Activated naive CD4-positive, alpha-beta T cell (primary cell): ENCODE measurements at places on chromosomes 1 and 21.

- DNase-seq = no peak
These were observed 3.0 kb downstream of the SPATA46 start for GRCh38 chr1:162373541-162374260.

GRCh38 chr1:57986432-57986831, 560.1 kb downstream of the OMA1 start:
- no peak for DNase-seq

GRCh38 chr1:172287208-172287607, 133.3 kb upstream of the C1orf105 start:
- DNase-seq = no peak

GRCh38 chr1:186413319-186413718, 37.7 kb downstream of the ODR4 start:
- no peak for DNase-seq

- no peak for DNase-seq
These were observed 98.5 kb upstream of the DMRTA2 start for GRCh38 chr1:50521703-50522102.

DNA sequence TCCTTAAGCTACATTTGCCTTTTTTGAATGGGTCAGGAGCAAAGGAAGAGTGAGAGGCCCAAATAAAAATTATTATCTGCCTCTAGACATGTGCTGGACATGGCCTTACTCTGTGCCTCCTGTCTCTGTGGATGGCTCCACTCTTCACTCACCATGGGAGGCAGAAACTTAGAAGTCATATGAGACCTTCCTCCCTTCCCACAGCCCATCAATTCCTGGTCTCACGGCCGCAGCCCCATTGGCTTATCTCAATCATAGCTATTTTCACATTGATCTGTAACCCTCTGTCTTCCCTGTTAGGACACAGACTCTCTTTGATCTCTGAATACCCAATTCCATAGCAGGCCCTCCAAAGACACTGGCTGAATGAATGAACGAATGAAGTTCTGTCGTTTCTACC, 14.2 kb upstream of the ADORA1 start:
- no peak for DNase-seq

DNA sequence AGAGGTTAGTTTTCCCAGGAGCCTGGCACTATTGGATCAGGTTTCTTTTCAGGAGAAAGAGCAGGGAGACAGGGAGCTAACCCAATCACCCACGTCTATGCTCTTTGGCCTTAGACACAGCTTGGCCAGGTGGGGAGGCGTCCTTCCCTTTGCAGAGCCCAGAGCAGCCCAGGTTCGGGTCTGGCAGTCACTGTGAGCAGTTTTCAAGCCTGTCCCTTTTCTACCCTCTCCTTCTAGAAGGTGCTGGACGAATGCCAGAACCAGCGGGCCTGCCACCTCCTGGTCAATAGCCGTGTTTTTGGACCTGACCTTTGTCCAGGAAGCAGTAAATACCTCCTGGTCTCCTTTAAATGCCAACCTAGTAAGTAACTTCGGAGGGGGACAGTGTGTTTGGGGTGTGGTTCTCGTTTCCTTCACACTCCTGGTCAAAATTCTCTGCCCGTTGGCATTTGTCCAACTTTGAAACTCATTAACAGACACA, 44.9 kb downstream of the EVA1C start:
- no peak for DNase-seq

- no peak for DNase-seq
These were observed 543.0 kb upstream of the RGS18 start for GRCh38 chr1:191615101-191615821.

DNA sequence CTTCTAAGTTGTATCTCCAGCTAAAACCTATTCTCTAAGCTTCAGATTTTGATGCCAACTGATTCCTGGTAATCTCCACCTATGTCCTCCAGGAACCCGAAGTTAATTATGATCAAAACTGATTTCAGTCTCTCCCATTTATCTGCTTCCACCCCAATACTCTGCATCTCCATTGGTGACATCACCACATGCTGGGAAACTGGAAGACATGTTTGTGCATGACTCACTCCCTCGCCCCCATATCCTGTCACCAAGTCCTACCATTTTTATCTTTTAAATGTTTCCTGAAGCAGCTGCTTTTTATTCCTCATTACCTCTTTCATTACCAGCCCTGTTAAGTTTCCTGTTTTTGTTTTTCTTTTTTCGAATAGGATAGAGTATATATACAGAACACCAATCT, 228.5 kb downstream of the LRRC40 start:
- no peak for DNase-seq

DNA sequence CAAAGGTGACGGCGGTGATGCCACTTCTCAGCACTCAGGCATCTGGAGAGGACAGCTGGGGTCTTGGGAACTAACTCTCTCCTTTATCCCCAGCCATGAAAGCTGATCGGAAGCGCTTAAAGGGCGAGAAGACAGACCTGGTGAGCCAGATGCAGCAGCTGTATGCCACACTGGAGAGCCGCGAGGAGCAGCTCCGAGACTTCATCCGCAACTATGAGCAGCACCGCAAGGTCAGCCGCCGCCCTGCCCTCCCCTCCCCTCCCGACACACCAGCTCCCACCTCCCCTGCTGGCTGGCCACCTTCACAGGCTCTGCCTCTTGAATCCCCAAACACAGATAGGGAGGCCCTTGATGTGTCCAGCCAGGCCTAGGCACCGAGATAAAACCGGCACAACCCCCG, 118.9 kb upstream of the TMEM51 start:
- DNase-seq = no peak

- no peak for DNase-seq
These were observed 40.9 kb downstream of the MORN1 start for GRCh38 chr1:2350501-2350900.

- DNase-seq = no peak
These were observed 394.0 kb upstream of the B3GALT2 start for GRCh38 chr1:193580419-193580818.

DNA sequence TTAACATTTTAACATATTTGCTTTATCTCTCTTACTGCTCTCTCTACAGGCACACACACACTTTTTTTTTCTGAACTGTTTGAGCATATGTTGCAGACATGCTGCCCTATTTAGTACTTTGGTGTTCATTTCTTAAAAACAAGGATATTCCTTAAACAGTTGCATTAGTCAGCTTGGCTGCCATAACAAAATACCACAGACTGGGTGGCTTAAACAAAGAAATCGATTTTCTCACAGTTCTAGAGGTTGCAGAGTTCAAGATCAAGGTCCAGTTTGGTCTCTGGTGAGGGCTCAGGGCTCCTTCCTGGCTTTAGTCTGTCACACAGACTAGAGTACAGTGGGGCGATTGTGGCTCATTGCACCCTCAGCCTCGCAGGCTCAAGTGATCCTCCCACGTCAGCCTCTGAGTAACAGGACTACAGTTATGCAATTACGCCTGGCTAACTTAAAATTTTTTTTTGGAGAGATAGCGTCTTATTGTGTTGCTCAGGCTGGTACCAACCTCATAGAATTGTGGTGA, 46.7 kb downstream of the RPRD2 start:
- DNase-seq = no peak

- no peak for DNase-seq
These were observed 81.0 kb downstream of the PDE9A start for GRCh38 chr21:42734323-42734971.

DNA sequence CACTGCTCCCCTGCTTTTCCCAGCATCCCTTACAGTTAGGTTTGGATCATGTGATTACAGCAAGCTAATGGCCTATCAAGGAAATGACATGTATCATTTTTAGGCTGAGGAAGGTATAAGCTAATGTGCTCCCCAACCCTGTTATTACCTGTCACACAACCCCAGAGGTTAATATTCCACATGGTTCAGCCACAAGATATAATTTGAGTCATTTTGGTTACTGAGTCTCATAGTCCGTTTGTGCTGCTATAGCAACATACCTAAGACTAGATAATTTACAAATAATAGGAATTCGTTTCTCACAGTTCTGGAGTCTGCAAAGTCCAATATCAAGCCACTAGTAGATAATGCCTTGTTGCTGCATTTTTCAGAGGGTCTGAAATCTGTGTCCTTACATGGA, 29.1 kb upstream of the SLC16A1 start:
- DNase-seq = no peak

- no peak for DNase-seq
These were observed 348.3 kb upstream of the CAMK1G start for GRCh38 chr1:209235166-209235565.

- DNase-seq = no peak
These were observed 26.3 kb upstream of the CSF1 start for GRCh38 chr1:109884242-109884891.

GRCh38 chr1:242718967-242719366, 194.5 kb upstream of the PLD5 start:
- DNase-seq = no peak

DNA sequence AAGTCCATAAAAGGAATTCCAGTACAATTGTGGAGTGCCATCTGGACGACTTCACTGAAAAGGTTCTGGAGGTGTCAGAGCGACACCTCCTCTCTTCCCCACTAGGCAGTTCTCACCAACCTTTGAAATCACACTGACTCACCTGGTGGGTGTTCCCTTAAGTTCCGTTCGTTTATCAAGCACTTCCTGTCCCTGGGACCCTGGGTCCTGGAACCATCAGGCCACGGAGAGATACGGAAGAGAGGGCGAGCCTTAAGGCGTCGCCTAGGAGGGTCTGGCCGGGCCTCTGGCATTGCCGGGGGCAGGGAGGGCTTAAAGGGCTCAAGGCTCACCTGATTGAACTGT, 317 bp downstream of the SPAG17 start:
- DNase-seq = no peak

- DNase-seq = no peak
These were observed 25.1 kb upstream of the TP53BP2 start for GRCh38 chr1:223870617-223871574.

GRCh38 chr1:230301822-230302221, 124.3 kb downstream of the PGBD5 start:
- no peak for DNase-seq

GRCh38 chr1:169072945-169073725, 33.4 kb upstream of the ATP1B1 start:
- no peak for DNase-seq

- DNase-seq = no peak
These were observed 20.5 kb downstream of the PRXL2B start for GRCh38 chr1:2606881-2607621.

GRCh38 chr1:15351310-15351709, 58.4 kb upstream of the EFHD2 start:
- no peak for DNase-seq

- DNase-seq = no peak
These were observed 52.6 kb downstream of the TRABD2B start for GRCh38 chr1:47944561-47944960.

- DNase-seq = no peak
These were observed 61.1 kb upstream of the RCOR3 start for GRCh38 chr1:211198111-211198510.

- no peak for DNase-seq
These were observed 201.6 kb downstream of the SDCCAG8 start for GRCh38 chr1:243457363-243457982.

DNA sequence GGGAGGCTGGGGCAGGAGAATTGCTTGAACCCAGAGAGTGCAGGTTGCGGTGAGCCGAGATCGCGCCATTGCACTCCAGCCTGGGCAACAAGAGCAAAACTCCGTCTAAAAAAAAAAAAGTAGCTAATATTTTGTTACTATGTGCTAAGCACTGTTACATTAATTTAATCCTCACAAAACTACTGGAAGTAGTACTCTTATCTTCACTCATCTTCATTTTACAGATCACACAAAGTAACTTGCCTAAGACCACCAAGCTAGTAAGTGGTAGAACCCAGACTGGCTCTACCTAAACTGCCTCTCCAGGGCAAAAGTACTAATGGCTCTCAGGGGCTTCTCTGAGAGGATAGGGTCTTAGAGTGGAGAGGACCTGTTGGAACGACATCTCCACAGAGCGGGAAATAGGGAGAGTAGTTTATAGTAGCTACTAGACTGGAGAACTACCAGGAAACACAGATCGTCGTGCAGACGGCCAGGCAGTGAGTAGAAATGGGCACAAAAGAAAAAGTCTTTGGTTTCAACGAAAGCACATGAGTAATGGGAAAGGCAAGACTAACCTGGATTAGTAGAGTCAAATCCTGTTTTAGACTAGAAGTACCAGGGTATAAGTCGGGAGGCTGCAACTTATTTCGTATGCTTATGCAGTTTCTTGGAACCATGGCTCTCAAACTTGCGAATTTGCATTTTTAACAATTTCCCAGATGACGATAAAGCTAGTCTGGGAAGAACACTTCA, 1.4 kb downstream of the CLCC1 start:
- DNase-seq = no peak

DNA sequence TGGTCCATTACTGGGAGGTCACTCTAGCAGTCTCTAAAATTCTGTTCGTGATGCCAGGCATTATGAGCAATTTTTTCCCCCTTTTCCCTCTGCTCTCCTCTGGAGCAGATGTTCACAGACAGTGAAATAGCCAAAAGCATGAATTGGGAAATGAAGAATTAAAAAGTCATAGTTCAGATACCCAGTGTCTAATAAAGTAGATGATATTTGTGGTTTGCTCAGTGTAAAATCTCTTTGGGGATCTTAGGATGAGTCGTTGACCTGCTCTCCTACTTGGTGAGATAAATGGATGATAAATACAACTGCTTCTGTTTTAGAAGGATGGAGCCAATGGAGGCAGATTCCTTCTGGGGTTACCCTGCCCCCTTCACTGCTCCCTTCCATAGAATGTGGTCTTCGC, 56.3 kb downstream of the KIAA0040 start:
- no peak for DNase-seq

GRCh38 chr1:202858331-202858730, 30.6 kb downstream of the RABIF start:
- DNase-seq = no peak

DNA sequence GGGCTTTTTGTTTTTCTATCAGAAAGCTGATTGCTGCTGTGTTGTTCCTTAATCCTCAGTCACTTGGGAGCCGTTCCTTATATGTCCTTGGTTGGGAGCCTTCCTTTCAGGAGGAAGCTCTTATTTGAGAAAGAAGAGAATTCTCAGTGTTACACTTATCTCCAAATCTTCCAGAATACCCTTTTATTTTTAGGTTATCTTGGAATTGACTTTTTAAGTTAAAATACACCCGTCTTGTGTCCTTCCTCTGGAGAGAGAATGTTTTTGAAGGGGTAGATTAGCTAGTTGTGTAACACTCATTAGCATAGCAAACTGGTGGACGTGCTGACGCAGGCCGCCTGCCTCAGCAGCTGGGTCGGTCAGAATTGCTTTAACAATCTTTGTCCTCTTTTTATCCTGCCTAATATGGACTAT, 42.1 kb downstream of the LRRC8B start:
- no peak for DNase-seq

DNA sequence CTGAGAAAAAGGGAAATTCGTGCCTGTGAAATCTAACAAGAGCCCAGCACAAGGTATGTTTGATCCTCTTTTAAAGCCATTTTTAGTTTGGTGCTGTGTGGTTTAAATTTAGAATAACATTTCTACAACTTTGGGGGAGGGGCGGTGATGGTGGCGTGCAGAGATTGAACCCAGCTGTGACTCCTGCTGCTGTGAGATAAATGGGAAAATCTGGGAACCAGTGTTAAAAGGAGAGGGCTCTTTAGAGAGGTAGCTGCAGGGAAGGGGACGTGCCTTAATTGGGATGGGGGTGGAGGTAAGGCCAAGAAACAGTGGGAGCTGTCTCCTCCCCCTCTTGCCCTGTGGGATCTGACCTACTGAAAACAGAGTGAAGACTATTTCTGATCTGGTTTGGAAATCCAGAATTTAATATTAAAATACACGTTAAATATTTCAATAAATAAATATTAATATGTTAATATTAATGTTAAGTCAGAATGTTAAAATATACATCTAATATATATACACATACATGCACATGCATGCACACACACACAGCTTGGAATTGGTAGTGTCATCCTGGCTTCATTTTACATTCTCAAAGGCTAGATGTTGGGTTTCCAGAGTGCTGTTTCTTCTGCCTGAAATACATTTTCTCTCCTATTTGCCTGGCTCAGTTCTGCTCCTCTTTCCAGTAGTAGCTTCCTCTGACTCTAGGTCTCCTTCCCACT, 30.1 kb upstream of the DNAJC6 start:
- no peak for DNase-seq
